ENCODE measurements at places on chromosomes 2 and 18.

DNA sequence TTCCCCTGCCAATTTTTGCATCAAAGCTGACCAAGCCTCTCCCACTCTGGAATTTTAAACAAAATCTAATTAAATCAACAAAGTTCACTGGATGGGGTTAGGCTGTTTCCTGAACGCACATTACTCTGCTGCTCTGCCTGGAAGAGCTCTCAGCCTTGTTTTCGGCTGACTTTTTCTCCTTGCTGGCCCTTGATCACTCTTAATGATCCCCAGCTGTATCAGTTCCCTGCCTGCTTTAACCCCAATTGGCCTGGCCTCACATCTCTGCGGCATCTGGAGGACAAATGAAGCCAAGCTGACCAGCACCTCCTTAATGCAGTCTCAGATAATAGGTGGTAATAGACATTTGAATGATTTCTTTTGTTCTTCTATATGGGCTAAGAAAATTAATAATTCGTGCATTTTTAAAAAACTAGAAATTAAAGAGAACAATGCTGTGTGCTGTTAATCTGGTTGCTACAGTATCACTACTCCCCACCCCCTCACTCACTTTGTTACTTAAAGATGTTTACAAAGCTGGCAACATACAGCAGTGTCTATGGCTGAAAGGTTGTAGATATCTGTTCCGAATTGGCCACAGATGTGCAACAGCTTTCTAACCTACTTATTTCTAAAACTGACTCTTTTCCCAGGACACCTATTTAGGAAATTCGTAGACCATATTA lies 415.2 kb upstream of the KCNH7 start:
- no peak for DNase-seq

DNA sequence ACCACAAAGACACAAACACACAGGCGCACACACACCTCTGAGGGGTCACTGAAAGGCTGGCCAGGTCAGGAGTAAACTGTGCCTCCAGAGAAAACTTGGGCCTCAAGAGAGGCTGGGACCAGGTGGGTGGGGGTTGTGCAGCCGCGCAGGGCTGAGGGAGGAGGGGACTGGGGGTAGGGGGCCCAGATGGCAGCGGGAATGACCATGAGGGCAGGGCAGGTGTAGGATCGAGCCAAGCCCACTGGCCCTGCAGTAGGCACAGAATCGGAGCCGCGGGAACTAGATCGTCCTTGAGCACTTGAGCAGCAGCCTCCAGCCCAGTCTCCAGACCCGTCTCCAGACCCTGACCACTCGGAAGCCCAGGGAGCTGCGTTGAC lies 36.8 kb downstream of the ANKMY1 start:
- DNase-seq = no peak

- DNase-seq = no peak
Observed at GRCh38 chr2:149513461-149513860, 74.1 kb downstream of the MMADHC start.

GRCh38 chr2:196750977-196751631 lies 48.4 kb downstream of the GTF3C3 start:
- DNase-seq = peak; percentile 42

- DNase-seq = no peak
Observed at GRCh38 chr2:98772536-98772935, 41.6 kb upstream of the MGAT4A start.

DNA sequence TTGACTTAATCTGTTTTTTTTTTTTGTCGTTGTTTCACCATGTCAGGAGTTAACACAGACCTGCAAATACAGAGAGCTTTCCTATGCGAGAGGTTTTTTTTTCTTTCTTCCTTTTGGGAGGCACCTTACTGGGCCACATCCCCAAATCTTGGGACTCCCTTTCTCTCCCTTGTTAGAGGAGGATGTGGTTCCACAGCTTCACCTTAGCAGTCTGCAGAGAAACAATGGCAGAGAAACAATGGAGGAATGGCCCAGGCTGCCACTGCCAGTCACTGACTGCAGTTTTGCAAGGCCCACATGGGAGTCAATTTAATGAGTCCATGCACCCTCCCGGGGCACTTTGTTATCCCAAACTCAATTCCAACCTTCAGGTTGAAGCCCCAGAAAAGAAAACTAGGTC lies 20.8 kb upstream of the PDK1 start:
- no peak for DNase-seq

DNA sequence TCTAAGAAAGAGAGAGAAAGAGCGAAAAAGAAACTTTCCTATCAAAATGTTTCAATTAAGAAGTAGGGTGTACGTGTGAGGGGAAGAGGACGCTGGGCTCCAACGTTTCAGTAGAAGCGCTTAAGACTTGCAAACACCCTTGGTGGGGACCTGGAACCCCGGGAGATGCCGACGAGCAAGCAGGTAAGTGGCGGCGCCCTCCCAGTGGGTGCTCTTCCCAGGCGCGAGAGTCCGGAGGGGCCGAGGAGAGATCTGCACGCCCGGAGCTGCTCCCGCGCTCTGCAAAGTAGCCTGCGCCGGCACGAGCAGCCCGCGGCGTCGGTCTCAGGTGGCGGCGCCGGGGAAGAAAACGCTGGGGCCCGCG lies 678 bp upstream of the OTX1 start:
- peak; percentile 38 for DNase-seq

DNA sequence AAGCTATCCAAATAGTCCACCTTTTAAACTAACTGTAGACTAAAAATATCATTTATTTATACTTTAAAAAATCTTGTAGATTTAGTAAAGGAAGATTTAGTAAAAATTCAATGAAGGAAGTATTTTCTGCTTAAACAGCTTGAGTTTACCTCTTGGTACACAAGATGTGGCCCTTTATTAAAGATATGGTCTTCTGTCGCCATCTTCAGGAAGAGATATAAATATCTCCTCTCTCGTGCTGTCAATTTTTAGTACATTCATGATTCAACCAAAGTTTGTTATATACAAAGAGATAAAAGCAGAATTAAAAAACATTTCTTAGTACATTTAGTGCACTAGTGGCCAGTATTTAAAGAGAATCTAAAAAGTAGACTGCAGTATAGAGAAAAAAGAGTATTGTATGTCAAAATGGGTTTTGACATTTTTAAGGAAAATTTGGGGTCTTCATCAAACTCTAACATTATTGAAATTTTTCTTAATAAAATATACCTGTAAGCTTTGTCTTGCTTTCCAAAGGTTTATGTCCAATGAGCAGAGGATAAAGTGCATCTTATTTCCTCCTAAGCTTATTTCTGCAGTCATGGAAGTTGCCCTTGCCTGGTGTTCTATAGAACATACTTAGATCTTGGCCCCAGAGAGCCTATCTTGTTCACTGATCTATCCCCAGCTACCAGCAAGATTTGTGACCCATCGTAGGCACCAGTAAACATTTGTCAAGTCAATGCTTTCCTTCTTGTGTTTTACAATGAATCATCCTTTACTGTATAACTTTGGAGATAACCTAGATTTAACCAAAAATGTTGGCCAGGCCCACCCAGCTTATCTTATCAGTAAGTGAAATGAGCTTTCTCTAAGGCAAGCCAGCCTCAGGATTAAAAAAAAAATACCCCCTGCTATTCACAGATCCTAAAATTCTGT lies 18.5 kb upstream of the EML6 start:
- DNase-seq = no peak

GRCh38 chr2:95021847-95022246 lies 3.7 kb upstream of the MAL start:
- DNase-seq = no peak

GRCh38 chr2:21043744-21044532 lies at the start of gene APOB:
TSS of gene APOB (minus strand) at chr2:21044073. CDS start at chr2:21043945, 128 bp downstream.
- DNase-seq = peak; percentile 37

GRCh38 chr2:159204381-159205144 lies 81.9 kb downstream of the WDSUB1 start:
- no peak for DNase-seq

DNA sequence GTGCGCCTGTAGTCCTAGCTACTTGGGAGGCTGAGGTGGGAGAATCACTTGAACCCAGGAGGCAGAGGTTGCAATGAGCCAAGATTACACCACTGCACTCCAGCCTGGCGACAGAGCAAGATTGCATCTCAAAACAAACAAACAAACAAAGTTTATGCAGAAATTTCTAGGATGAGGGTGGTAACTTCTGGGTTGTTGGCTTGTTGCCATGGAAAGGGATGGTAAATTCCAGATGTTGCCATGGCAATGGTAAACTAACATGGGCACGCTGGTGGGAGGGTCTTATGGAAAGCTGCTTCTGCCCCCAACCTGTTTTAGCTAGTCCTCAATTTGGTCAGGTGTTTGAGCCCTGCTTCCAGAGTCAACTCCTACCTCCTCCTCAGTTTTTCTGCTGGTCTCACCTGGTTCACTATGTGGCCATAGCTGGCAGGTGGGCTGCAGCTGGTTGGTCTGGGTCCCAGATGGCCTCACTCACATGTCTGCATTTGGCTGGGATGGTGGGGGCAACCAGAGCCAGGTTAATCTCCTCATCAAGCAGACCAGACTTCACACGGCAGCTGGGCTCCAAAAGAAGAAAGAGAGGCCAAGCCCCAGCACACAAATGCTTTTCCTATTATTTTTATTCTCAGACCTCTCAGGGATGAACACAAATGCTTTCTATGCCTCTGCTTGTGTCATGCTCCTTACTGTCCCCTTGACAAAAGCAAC lies 26.6 kb upstream of the TEX44 start:
- no peak for DNase-seq

DNA sequence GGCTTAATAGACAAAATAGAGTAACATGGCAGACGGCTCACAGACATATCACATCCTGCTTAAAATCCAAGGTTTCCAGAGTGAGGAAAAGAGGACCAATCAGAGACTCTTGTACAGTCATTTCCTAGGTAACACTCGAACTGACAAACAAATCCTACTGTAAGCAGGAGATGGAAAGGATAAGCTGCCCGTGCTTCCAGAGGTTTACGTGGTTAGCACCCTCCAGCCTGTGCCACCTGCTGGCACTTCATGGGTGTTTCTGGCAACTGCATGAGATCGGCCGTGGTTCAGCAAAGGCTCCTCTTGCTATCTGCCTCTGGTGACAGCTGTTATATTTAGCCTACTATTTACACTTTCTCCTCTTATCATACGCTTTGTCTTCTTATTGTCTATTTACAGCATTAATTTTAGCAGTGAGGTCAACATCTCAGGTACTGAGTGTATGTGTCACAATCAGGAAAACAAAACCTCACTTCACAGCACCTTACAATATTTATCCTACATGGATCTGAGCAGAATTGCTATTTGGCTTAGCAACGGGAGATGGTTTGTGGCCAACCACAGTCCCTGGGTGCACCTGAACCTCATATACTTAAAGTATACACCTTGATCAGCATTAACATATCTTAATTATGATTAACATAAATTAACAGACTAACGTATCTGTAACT lies 226.9 kb downstream of the TMEM163 start:
- no peak for DNase-seq

GRCh38 chr2:9462886-9463697 lies 11.3 kb upstream of the IAH1 start:
- DNase-seq = no peak

GRCh38 chr18:79567481-79568147 lies 112.0 kb upstream of the CTDP1 start:
- DNase-seq = peak; percentile 90

DNA sequence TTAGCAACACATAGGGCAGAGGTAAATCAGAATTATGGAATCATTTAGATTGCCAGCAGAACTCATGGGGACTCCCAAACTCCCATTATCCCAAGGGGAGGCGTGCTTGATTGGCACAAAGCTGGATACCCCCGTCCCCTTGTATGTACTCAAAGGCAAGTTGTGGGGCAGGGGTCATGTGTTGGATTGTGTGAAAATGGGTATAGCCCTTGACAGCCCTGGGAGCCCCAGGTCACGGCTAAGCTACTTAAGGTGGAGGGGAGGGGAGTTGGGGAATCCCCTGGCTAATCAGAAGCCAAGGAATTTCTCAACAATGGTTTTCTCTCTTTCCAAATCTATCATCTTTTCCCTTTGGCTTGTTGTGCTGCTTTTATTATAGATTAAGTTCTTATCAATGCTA lies 32.7 kb downstream of the CLIP4 start:
- DNase-seq = no peak

- DNase-seq = no peak
Observed at GRCh38 chr2:3345621-3346020, 32.0 kb downstream of the EIPR1 start.

DNA sequence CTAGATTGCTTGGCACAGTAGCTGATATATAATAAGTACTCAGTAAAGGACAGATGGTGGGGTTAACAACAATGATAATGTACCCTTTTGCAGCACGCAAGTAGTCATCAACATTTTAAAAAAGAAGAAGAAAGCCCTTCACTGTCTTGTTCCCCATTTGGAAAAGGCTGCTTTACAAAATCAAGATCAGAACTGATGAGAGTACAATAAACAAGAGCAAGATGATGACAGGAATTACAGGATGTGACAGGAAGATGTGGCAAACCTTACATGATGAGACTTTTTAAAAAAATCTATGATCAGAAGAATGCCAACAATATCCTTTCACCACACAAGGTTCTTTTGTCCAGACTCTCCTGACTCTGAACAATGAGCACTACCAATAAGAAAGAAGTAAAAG lies 9.1 kb downstream of the TYW5 start:
- DNase-seq = no peak

DNA sequence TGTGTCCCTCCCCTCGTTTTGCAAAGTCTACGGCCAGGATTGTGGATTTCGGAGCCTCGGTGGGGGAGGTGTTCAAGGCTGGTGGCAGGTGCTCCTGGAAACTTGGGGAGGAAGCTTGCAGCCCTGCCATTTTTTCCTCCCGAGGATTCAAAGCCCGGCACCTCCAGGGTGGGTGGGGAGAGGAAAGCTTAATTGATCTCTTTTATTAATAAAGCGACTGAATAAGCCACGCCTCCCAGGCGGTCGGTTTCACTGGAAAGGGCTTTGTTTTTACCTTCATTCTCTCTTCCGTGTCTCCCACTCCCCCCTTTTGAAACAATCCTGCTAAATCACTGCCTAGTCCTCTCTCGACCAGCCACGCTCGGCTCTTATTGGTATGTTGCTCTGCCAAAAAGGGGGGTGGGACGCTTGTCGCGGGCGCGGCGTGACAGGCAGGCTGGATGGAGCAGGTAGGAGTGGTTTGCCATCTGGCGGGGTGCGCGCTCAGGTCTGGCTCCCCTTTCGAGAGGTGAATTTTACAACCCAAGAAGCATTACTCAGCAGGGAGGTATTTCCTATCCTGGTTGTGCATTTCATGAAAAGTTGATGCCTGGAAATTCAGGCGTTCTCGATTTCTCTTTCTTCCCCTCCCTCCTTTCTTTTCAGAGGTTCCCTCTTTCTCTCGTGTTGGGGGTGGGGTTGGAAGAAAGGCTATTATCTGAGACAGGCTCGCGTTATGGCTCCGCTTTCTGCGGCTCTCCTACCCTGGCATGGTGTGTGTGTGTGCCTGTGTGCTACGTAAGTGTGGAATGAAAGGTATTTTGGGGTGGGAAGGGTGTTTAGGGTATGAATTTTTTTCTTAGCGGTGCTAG lies 1.4 kb downstream of the NEDD4L start:
- peak; percentile 60 for DNase-seq

DNA sequence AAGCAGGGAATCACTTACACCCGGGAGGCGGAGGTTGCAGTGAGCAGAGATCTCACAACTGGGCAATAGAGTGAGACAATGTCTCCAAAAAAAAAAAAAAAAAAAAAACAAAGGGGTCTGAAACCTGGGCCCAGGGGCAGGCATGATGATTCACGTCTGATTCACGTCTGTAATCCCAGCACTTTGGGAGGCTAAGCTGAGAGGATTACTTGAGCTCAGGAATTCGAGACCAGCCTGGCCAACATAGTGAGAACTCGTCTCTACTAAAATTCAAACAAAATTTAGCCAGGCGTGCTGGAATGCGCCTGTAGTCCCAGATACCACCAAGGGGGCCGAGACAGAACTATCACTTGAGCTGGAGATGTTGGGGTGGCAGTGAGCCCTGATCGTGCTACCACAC lies 30.3 kb downstream of the TEX44 start:
- no peak for DNase-seq

All from left hindlimb (tissue), 1 donor.